Dermis microvascular lymphatic vessel endothelial cell (primary cell): ENCODE measurements at places on chromosomes 16 and 17. TPM values are rescaled to one million over a fixed set of nuclear protein-coding genes. Genes with fewer than 3 reads are reported as not detected.

PRSS22 gene
- total RNA-seq, result not detected in 2 replicates

PRR14 gene
- 4.5 and 7.6 TPM in 2 replicates for total RNA-seq

LLGL2 gene
- 12.6 and 13.9 TPM in 2 replicates for total RNA-seq

TP53TG3 gene
- total RNA-seq, result not detected in 2 replicates

C17orf78 gene
- total RNA-seq, result not detected in 2 replicates

ZPBP2 gene
- total RNA-seq, result not detected in 2 replicates

GPR139 gene
- not detected in 2 replicates for total RNA-seq

ZNF423 gene
- 3.9 and 7.7 TPM in 2 replicates for total RNA-seq

LITAFD gene
- total RNA-seq, result not detected in 2 replicates

ENPP7 gene
- total RNA-seq, result not detected in 2 replicates

ZFPM1 gene
- 0.64 and 1.6 TPM in 2 replicates for total RNA-seq

DPEP3 gene
- 0.13 TPM in 1 of 2 replicates, not detected in the other for total RNA-seq

TBC1D3H gene
- total RNA-seq, result not detected in 2 replicates
